Caudate nucleus (tissue), 63 donors: ENCODE measurements at places on chromosomes 13 and 19.

DNA sequence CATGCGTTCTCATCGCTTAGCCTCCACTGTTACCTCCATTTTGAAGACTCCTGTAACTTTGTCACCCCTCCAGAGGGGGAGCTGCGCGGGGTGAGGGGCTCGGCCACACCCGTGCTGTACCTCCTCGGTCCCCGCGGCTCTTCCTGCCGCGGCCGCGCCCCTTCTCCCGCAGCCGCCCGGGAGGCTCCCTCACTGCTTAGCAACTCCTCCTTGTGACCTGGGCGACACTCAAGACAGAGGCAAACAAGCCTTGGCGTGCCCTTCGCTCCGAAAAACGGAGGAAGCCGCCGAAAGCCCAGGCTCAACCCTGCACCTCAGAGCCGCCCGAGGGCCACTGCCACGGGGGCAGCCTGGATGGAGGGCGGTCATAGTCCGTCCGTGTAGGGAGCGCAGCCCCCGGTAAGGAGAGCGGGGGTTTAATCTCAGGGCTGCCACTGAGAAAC, 494.3 kb downstream of the FOXO1 start:
- DNase-seq, result no peak

DNA sequence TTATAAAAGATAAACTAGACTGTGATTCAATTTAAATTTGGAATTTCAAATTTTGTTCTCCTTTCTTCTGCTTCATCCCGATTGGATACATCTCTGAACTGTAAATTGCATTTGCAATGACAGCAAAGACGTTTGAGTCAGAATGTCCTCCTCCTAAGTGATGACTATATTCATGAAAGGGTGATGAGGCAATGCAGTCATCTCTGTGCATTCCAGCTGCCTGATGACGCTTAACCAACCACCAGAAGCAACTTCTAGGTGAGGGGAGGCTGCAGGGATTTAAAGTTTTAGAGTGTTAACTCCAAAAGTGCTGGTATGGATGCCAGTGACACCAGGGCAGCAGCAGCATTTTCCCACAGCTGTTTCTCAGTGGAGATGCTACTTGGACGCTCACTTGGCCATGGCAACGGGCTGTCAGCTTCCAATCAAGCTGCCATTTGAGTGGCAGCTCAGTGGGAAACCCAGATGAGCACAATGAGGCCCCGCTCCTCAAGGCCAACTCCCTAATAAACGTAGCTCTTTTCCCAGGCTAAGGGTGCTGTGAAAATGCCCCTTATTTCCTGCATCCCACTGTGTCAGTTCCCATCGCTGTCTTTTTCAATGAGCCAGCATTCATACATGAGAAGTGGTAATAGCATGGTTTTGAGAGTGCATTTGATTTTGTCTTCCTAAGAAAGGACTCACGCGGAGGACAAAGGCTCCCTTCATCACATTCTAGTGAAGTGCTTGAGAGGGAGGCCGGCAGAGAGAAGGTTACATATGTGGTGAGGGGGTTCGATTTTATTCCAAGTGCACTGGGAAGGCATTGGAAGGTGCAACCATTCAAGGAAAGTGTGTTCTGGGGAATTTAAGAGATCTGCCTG, 45.2 kb upstream of the AMER2 start:
- DNase-seq, result no peak

DNA sequence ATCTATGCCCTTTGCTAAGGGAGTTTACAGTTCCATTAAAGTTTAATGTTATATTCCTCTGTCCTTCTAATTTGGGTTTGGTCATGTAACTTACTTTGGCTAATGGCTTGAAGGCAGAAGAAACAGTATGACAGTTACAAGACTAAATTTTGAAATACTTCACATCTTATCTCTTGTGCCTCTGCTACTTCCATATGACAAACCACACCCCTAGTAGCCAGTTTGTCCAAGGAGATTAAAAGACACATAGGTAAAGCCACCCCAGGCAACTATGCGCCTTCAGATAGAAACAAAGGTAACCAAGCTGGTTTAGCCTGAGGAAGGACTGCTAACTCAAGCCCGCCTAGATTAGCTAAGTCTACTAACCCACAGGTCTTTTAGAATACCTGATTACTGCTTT, 273.4 kb upstream of the MIR17HG start:
- no peak for DNase-seq

GRCh38 chr13:57437587-57437986, 194.0 kb upstream of the PCDH17 start:
- DNase-seq, result no peak

GRCh38 chr19:56692206-56692895, 20.8 kb upstream of the ZNF835 start:
- peak; percentile 33 for DNase-seq

- DNase-seq, result no peak
These were observed 9.6 kb upstream of the GARRE1 start for GRCh38 chr19:34244611-34245299.

DNA sequence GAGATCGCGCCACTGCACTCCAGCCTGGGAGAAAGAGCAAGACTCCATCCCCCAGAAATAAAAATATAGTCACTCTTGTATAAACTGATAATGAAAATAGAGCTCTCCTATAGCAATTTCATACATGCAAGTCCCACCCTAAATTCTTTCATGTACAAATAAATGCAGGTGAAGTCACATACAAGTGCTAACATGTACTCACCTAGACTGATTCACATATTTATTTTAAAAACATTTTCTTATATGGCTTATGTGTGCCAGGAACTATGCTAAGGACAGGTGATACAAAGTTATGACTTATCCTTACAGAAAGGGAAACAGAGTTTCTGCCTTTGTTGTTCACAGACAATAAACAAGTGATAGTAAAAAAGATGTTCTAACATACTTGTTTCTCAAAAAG, 32.0 kb downstream of the USP12 start:
- no peak for DNase-seq

DNA sequence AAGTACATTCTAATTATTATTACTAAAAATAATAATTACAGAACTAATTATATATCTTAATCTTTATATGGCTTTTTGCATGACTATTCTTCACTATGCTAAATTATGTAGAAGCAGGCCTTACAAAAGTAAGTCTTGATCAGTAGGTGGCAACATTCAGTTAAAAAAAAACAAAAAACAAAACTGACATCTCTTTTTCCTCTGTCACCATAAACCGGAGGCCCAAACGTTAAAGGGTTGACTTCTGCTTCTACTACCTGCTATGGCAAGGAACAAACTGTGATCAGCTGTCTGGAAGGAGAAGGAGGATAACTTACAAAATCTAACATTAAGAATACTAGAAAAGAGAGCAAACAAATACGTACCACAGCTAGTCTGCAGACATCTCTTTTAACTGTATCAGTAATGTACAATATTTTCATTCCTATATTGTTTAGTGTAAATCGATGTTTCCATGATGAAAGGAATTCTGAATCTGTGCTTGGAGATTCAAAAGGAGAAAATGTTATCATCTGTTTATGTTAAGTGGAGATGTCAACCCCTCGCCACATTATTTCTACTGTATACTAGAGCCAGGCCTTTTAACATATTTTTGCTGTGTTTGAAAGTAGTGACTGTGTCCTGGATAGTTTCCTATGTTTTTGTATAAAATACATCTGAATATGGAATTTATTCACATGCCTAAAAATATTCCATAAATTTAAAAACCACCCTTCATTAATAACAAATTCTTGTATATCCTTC, 1525.4 kb downstream of the SLITRK1 start:
- DNase-seq, result no peak

GRCh38 chr13:79658333-79658975, 177.5 kb downstream of the NDFIP2 start:
- no peak for DNase-seq

GRCh38 chr19:5897189-5897969, 6.2 kb downstream of the NDUFA11 start:
- no peak for DNase-seq

- DNase-seq, result no peak
These were observed 11.8 kb upstream of the CD70 start for GRCh38 chr19:6602729-6603114.

- no peak for DNase-seq
These were observed 1.9 kb upstream of the PLPPR3 start for GRCh38 chr19:823565-824121.

DNA sequence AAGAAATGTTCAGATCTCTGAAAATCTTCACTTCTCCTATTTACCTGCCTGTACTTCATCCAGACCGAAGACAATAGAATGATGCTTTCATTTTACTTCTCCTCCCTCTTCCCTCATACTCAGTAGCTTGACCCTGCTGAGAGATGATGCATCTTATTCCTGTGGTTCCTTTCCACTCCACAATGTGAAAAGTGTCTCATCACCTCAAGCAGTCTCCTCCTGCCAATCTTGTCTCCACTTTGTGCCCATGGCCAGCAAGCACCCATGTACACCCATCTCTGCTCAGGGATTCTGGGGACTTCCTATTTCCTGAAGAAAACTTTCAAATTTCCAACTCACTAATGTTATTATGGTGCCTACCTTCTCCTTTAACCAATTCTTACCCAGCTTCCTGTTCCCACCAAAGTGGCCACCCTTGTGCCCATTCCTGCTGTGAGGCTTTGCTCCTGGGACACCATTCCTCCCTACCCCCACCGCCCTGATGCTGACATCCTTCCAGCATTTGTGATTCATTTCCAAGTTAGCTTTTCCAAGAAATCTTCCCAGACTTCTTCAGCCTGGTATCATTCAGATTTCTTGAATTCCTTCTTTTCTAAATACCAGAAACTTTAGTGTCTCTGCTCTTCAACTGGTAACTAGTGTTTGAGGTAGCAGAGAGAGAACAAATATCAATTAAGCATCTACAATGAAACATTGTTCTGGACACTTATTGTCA, 212.5 kb downstream of the POSTN start:
- no peak for DNase-seq

- DNase-seq, result no peak
These were observed 14.2 kb upstream of the PDX1 start for GRCh38 chr13:27905650-27906049.

DNA sequence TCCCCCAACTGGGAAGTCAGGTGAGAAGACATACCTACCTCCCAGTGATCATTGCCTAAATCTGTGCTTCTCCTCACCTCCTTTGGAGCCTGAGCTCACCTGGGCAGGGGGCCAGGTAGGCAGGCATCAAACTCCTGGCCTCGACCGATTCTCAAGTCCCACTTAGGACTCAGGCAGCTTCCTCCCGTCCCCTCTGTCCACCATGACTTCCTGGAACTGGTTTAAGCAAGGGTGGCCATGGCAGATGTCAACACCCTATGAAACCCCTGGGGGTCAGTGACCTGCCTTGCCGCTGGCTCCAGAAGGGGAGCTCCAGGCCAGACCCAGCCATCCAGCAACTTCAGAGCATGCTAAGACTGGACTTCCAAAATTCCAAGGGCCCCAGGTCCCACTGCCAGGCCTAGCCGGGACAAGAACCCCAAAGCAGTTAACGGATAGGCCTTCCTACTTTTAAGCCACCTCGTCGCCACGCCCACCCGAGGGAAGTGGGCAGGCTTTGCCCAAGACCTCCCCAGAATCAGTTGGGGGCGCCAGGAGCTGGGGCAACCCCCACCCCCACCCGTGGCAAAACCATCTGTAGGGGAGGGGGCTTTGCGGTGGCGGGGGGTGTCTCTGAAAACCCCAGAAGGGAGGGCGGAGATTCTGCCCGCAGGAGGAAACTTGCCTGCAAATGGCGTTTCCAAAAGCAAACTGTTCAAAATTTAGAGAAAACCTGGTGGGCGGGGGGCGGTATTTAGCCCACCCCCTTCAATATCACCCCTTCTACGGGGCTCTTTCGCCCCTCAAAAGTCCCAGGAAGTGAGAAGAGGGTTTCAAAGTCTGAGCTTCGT, 657 bp downstream of the PLIN3 start:
- no peak for DNase-seq

- no peak for DNase-seq
These were observed 43.9 kb downstream of the RAP2A start for GRCh38 chr13:97477844-97478243.

- DNase-seq, result no peak
These were observed 11.8 kb upstream of the ZNF175 start for GRCh38 chr19:51559240-51559639.

GRCh38 chr19:30731591-30731990, 359.4 kb downstream of the ZNF536 start:
- no peak for DNase-seq

GRCh38 chr19:42378225-42379215, 11.6 kb downstream of the CNFN start:
- no peak for DNase-seq

- peak; percentile 8 for DNase-seq
These were observed 227.8 kb downstream of the ENOX1 start for GRCh38 chr13:43558939-43559338.

GRCh38 chr13:31213651-31214289, 14.0 kb downstream of the B3GLCT start:
- DNase-seq, result no peak

GRCh38 chr13:105008604-105009003, 1526.9 kb downstream of the EFNB2 start:
- no peak for DNase-seq

- DNase-seq, result peak; percentile 27
These were observed 5.1 kb upstream of the NANOS2 start for GRCh38 chr19:45919678-45920077.

- no peak for DNase-seq
These were observed 151.5 kb downstream of the RGCC start for GRCh38 chr13:41608839-41609177.

DNA sequence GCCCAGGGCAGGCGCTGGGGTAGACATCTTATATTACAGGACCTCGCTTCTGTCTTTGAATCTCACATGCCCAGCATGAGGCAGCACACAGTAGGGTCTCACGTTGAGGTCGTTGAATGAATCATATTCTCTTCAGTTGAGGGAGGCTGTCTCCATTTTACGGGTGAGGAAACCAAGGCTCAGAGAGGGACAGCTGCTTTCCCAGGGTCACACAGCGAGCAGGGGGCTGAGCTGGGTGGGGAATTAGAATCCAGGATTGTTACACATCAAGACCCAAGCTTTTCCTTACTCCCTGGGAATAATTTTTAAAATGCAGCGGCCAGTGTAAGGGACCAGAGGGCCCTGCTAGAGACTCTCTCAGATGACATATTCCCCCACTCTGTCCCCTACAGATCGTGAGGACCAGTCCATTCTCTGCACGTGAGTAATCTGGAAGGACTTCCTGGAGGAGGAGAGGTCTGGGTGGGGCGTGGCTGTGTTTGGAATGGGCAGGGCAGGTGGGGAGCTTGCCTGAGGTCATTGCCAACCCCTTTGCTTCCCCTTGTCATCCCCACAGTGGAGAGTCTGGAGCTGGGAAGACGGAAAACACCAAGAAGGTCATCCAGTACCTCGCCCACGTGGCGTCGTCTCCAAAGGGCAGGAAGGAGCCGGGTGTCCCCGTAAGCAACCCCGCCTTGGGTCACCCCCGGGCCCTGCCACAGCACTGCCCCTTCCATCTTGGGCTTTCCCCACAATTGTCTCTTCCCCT, 19.4 kb downstream of the MYH14 start:
- DNase-seq, result no peak

DNA sequence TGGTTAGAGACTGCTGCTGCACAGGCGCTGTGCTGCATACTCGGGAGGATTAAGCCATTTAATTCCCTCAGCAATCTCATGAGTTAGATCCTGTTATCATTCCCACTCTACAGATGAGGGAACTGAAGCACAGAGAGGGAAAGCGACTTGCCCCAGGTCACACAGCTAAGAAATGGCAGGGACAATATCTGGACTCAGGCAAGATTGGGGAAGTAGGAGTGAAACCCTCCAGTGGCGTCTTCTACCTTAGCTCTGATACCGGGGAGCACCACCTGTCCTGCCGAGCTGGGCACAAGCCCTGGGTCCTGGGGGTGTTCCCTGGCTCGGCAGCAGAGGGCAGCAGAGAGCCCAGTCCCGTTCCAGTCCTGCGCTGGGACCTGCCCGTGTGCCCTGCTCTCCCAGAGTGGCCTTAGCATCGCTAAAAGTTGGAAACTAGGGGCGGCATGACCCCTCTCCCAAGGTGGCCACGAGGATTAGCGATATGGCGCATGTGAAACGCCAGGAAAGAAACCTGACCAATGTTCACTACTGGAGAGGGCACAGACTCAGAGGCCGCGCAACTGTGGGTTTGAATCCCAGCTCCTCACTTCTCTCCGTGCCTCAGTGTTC, 20.5 kb downstream of the CYTH2 start:
- peak; percentile 46 for DNase-seq
